Activated naive CD4-positive, alpha-beta T cell (primary cell): ENCODE measurements at places on chromosomes 1 and 21.

GRCh38 chr1:29671446-29672356, 435.4 kb downstream of the PTPRU start:
- no peak for DNase-seq

- no peak for DNase-seq
Measured at GRCh38 chr21:17441370-17441769, 71.5 kb upstream of the CXADR start.

- DNase-seq = no peak
Measured at GRCh38 chr1:229726061-229726460, 100.0 kb downstream of the URB2 start.

DNA sequence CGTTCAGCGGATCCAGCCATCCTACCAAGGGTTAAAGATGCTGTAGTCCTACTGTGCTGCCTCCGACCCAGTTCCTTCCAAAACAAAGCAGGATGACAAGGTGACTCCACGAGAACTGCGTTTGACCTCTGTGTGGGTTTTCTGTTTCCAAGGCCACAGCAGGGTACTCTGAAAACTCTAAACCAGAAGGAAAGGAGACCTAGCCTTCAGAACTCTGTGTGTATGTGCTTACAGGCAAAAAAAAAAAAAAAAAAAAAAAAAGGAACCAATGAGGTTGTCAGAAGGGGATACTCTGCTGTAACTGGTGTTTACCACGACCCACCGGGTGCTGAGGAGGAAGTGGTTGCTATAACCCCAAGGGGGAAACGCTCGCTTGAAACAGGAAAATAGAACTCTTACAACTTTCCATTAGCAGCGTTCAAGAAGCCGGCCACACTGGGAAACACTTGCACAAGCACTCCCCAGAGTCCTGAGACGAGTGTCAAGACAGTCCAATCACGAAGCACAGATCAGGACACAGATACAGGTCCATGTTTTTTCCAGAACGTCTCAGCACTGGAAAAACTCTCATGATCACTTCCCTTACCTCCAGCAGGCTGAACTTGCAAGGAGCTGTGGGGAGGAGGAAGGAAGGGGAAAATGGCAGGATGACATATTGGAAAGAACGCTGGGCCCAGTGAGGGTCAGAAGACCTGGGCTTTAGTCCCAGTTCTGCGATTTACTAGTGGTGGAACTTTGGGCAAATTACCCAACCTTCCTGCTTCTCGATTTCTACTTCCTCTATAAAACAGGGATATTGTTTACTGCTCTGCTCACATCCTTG, 64.0 kb downstream of the ITPKB start:
- no peak for DNase-seq

GRCh38 chr1:226946285-226946684, 6.2 kb downstream of the COQ8A start:
- no peak for DNase-seq

DNA sequence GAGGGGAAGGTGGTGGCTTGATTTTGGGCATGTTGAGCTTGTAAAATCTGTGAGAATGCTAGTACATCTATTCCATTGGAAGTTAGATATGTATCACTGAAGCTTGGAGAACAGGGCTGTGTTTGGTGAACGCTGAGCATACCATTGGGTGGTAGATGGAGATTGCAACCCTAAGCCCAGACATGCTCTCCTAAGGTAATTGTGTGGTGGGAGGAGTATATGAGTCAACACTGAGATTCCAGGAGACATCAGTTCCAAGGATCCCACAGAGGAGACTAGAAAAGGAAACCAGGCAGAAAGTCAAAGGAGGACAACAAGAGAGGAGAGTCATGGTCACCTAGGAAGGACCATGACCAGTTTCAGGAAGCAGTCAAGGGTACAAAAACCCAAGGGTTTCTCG, 60.4 kb downstream of the KIF21B start:
- DNase-seq = no peak

DNA sequence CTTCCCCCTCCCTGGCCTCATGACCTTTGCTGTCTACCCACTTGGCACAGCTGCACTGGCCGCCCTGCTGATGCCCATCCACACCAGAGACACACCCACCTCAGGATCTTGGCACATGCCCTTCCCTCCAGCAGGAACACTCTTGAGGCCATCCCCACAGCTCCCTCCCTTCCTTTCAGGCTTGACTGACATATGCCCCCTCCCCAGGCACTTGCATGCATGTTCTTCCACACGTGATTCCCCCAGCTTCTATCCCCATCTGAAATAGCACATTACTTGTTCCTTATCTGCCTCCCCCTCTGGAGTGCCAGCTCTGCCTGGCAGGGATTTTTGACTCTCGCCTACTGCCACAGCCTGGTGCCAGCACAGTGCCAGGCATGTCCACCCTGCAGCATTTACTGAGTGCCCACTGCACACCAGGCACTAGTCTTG, 98.5 kb upstream of the SLC25A33 start:
- DNase-seq = no peak

DNA sequence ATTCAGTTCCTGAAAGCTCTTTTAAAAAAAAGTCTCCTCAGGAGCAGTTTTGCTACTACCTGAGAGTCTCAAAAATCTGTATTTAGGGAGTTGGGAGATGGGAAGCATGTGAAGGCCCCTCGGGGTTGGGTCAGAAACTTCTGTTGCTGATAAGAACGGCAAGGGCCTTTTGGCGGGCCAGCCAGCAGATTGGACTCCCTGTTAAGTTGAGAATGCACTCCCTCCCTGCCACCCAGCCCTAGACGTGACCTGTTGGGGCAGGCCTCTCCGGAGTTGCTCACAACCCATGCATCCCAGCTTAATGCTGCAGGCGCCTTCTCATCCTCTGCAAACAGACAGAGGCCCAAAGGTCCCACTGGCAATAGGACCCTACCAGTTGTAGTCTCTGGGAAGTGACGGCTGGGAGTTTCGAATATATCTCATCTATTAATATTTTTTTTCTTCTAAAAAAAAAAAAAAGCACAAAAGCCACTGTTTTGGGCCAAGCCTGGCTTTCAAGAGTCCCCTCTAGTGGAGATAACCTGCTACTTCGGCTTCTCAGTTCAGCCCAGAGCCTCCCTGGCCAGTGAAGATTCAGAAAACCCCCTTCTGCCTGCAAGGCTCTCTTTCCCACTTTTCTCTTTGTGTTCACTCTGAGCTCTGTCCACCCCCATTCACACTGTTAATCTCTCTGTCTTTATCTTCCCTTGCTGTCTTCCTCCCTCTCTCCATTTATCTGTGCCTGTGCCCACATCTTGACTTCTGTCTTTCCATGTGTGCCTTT, 5.3 kb downstream of the PLXNA2 start:
- DNase-seq = no peak

- no peak for DNase-seq
Measured at GRCh38 chr1:198932351-198932991, 293.6 kb downstream of the PTPRC start.

- no peak for DNase-seq
Measured at GRCh38 chr1:61951731-61952580, 209.7 kb downstream of the PATJ start.

DNA sequence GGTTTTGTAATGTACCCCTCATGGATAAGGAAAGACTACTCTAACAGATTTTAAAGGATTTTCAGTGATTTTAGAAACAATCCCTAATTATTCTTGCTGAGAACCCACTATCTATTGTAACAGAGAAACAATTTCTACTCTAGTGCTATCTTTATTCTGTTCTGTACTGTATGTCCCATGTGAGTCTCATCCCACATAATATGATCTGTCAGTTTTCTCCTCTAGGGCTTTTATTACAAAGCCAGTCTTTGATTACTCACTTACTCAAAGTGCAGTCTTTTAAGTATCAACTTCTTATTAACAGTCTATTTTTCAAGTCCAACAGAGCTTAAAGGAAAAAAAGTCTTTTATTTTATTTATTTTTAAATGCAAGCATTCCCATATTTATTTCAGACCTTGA, 54.8 kb downstream of the CTH start:
- DNase-seq = no peak

GRCh38 chr1:156884560-156885184, 8.8 kb upstream of the PEAR1 start:
- DNase-seq = no peak

DNA sequence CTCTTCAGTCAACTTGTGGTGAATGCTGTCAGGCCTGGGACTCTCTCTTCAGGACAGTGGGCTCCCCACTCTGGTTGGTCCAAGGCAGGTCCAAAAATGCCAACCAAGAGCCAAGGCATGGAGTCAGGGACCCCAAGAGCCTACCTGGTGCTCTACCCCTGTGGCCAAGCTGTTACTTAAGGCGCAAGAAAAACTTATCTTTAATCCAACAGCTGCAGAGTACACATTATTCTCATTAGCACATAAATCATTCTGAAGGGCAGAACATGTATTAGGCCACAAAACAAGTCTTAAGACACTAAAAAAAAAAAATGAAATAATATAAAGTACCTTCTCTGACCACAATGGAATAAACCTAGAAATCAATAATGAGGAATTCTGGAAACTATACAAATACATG, 65.7 kb downstream of the FAF1 start:
- DNase-seq = no peak

DNA sequence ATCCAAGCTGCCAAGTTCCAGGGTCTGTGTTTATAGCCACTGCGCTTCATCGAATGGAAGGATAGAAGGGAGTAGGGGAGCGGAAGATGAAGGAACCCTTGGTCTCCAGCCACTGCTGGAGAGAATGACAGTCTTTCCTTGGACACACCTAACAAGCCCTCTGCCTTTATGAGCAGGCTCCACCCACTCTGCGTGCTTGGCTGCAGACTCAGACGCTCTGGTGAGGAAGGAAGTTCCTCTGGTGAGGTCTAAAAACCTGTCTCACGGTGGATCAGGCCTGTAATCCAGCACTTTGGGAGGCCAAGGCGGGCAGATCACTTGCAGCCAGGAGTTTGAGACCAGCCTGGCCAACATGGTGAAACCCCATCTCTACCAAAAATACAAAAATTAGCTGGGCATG, 55.4 kb downstream of the MATN1 start:
- DNase-seq = no peak

DNA sequence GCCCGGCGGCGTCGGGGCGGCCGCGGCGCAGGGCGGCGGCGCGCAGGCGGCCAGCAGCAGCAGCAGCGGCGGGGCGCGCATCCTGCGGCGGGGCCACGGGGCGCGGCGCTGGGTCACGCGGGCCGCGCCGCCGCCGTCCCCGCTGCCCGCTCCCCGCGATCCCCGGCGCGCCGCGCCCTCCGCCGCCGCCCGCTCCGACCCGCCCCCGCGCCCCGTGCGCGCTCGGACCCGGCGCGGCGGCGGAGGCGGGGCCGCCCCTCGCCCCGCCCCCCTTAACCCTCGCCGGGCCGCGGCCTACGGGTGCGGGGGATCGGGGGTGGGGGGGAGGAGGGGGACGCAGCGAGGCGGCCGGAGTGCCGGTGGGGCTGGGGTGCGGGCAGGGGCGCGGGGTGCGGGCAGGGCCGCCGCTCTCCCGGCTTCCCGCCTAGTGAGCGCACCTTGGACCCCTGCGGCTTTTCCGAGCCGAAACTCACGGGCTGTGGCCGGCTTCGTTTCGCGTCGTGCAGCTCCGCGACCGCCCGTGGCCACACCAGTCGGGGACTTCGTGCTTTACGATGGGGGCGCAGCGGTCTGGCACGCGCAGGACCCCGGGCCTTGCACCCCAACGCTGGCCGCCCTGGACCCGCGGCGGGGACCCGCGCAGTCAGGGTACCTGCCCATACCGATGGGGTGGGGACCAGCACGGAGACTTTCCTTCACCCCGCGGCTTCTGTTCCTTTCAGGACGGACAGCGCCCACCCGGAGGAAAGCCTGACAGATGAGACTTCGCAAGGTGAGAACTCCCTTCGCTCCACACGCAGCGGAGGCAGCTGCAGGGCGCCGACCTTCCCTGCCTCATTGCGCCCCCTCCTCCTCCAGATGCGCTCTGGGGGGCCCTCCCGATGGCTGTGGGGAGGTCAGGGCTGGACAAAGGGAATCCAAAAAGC, at the start of gene FNDC10:
Gene FNDC10 (minus strand): TSS at position 201 of the 926 bp plus-strand sequence. CDS start 120 bp downstream, at position 81.
- no peak for DNase-seq
